Naive thymus-derived CD4-positive, alpha-beta T cell (primary cell): ENCODE measurements at places on chromosomes 16 and 17.
A peak's percentile ranks its signal among the peaks of the same experiment; 100 is the strongest.

GRCh38 chr16:81863630-81864352, 84.7 kb downstream of the PLCG2 start:
- no peak for DNase-seq

DNA sequence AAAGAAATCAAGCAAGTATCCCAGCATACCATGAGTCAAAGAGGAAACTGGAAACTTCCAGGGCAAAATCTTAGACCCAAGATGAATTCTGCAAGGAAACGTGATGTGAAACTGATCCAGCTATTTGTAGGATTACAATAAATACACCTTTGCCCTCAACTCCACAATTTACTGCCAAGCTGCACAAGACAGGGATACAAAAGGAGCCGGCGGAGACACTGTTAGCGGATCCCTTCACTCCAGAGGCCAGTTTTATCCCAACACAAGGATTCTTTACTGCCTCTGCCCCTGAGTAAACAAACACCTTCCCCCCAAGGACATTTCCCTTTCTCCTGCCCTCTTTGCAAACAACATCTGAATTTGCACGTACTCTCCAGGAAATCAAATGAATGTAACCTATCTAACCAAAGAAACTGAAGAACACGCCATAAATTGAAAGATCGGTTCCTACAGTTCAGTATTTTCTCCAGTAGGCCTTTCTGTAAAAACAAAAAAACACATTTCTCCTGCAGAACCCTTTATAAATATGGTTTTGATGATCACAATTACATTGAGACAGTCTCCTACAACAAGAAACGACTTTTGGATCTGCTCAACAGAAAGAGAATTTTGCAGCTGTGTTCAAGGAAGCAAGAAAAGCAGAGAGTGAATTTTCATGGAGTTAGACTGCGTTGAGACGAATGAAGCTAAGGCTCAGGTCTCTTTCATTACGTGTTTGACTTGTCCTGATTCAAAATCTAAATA, 1.4 kb upstream of the CBX2 start:
- DNase-seq: no peak

DNA sequence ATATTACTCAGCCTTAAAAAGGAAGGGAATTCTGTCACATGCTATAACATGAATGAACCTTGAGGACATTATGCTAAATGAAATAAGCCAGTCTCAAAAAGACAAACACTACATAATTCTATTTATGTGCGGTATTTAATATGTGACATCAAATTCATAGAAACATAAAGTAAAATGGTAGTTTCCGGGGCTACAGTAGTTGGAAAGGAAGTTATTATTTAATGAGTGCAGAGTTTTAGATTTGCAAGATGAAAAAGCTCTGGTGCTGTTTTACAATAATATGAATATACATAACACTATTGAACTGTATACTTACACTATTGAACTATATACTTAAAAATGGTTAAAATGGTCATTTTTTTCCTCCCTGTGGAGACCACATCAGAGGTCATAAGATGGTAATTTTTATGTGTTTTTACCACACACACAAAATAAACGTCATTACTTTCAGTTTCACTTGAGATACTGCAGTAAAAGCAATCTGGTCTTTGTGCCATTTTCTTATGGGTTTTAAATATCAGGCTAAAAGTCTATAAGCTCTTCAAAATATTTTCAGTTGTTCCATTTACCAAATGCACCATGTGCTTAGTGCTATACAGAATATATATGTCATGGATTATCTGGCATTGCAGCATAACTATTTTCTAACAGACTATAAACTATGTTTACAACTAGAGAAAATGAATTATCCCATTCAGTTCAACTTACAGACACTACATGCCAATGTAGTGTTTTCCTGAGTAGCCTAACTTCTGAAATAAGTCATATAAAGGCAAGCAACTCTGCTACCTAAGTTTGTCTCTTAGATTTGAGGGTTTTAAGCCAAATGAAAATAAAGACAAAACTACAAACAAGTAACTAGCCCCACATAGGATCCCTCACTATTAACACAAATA, 90.9 kb downstream of the SPAG9 start:
- peak; percentile 62 for DNase-seq

DNA sequence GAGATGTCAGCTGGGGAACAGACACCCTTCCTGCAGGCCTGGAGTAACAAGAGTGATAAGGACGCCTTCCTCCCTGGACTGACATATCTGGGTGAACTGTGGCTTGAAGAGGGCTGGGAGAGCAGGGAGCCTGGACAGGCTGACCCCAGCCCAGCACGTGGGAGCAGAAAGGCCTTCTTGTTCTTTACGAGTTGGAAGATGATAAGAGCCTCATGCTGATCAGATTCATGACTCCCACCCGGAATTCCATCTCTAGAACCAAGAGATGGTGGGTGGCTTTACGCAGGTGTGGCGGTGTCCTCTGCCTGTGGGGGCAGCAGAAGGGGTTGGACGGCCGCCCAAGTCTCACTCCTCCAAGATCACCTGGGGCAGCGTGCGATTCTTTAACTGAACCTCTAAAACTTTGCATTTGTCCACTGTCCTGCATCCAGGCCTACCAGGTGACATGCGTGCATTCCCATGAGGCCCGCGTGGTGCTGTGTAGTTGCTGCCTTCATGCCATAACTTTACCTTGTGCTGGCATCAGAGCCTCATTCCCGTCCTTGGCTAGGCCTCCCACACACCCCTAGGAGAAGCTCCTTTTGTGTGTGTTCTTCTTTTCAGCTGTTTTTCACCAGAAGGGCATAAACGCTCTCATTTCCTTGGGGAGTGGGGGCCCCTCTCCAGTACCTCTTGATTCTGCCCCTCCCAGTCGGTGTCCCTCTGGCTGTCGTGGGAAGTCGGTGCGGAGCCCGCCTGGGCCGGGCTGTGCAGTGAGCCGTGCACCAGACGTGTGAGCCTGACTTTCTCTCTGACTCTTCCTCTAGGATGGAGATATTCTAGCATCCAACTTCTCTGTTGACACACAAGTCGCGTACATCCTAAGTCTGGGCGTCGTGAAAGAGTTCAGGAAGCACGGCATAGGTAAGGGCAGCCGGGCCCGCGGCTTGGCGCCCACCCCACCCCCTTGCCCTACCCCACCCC, 13.3 kb downstream of the C16orf90 start:
- DNase-seq: no peak

- no peak for DNase-seq
Measured at GRCh38 chr16:57413301-57413730, 8.7 kb downstream of the CCL17 start.

DNA sequence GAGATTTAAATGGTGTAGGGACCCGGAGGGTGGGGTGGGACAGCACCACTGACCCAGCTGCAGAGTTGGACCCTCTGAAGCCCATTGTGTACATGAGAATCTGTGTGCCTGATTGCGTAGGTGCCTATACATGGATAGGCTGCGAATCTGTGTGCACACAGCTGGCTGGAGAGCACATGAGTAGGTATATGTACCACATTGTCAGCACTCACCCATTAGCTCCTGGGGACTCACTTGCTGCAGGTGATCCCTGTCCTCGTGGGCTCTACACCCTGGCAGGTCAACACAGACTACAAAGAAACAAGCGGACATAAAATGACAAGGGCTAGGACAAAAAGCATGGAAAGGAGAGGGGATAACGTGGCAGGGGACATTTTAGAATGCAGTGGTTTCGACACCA, 11.3 kb upstream of the CETP start:
- DNase-seq: no peak
